NCI-H2081 (cell line): ENCODE measurements at places on chromosomes 2 and 18.
A peak's percentile ranks its signal among the peaks of the same experiment; 100 is the strongest.

GRCh38 chr2:33634261-33634910 lies 35.3 kb upstream of the FAM98A start:
- DNase-seq = no peak

- DNase-seq = no peak
Measured at GRCh38 chr18:69658103-69658502, 257.4 kb downstream of the DOK6 start.

DNA sequence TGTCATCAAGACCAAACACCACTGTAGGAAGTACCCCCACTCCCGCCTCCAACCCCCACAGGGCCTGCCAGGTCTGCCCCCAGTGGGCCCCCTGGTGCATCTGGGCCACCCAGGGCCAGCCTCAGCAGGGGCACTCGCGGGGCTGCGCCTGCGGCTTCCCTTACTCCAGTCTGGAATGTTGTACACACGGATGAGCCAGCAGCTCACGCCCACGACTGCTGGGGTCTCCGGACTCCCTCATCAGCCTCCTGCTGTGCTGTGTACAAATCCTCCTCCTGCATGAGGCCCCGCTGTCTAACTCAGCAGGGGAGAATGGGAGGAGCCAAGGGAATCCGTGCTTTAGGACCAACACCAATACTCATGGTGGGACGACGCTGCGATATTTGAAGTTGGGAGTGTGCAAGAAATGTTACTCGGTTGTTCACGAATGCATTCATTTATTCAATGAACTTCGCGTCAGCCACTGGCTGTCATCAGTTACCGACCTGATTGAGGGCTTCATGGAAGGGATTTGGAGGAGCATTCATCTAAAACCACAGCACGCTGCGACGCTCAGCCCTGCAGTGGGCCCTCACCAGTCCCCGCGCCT lies 654 bp upstream of the ASB1 start:
- peak; percentile 71 for DNase-seq

GRCh38 chr2:55363636-55364035 lies 56.0 kb downstream of the CCDC88A start:
- no peak for DNase-seq

- no peak for DNase-seq
Measured at GRCh38 chr2:111653103-111653624, 230.8 kb downstream of the ANAPC1 start.

DNA sequence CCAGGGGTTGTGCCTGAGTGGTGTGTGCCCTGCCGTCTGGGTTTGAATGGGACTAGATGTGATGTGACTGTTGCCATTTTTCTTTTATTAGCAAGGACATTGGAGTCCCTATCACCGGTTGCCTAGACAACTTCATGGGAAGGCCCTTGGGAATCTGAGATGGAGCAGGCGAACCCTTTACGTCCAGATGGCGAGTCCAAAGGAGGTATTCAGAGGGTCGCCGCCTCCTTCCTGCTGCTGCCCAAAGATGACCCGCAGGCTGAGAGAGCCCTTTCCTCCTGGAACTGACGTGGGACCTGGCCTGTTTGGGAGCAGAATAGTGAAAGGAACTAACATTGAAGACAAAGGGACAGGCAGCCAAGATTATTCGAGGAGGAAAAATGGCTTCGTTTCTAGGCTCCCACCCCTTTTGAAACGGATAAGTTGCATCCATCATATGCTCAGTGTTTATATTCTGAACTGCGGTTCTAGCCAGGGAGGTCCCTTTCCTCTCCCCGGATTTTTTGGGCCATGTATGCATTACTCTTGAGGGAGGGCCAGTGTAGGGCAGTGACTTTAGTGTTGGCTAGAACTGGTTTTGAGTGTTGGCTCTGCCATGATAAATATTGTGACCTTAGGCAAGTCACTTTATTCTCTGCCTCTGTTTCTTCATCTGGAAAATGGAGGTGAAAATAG lies 673 bp downstream of the CENPO start:
- peak; percentile 55 for DNase-seq

DNA sequence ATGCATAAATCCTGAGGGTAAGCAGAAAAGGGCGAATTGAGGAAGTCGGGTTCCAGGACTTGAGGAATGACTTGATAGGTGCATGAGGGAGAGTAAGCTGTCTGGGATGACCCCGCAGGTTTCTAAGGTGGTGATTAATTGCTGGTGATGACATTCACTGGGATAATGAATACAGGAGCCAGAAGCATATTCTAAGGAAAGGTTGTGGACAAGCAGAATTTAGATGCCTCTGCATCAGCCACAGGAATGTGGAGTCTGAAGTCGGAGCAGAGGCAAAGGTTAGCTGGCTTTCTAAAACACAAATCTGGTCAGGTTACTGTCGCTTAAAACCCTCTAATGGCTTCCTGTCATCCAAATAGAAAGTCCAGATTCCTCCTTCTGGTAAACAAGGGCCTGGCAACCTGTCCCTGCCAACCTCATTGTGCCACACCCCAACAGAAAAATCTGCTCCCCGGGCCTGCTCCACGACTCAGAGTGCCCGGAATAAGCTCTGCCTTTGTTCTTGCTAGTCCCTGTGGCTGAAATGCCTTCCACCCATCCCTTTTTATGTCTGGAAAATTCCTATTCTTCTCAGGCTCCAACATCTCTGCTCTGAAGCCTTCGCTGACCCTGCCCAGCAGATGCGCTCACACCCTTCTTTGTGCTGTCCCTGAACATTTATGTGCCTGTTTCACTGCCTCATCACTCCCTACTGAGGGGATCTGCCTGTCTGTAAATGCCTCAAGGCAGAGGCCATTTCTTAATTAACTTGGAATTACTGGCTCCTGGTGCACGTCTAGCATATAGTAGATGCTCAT lies 11.3 kb upstream of the TMEM214 start:
- no peak for DNase-seq

- DNase-seq = no peak
Measured at GRCh38 chr2:10202131-10202665, 79.7 kb downstream of the RRM2 start.

- no peak for DNase-seq
Measured at GRCh38 chr2:157476953-157477709, 33.2 kb upstream of the CYTIP start.

- DNase-seq = no peak
Measured at GRCh38 chr18:38321262-38321661, 755.7 kb upstream of the CELF4 start.

GRCh38 chr18:60775978-60776377 lies 403.4 kb upstream of the MC4R start:
- DNase-seq = no peak

DNA sequence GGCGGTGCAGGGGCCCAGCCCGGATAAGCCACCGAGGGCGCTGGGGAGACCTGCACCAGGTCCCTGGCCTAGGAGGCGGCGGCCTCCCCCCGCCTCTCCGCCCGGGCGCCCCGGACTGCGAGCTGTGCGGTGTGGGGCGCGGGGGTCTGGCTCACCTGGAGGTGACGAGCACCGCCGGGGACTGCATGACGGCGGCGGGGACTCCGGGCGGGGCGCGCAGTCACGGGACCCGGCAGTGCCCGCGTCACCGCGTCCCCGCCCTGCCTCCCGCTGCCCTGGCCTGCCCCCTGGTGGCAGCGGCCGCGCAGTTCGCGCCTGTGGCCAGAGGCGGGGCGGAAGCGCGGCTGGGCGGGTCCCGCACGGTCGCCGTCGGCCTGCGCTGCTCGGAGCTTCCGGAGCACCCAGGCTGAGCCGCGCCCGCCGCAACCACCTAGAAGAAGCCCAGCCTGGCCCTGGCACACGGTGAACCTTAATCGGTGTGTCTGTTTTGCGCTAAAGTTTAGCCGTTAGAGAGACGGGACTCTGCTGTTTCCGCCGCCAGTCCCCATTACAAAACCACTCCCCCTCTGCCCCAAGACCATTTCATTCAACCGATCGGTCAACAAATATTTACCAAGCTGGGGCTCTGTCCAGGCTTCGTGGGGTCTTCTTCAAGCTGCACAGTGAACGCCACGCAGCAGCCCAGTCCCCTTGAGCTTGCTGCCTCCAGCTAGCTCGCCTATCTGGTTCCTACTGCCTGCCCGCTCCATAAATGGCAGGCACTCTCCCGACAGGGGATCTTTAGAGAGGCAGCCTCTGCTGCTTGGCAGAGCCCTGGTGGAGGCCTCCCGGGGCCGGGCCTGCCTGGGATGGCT lies at the start of gene HS1BP3:
Gene HS1BP3, minus strand, starts transcription at position 222 of the 854 bp plus-strand sequence. Its CDS starts 35 bp downstream, at position 187.
- peak; percentile 82 for DNase-seq

- no peak for DNase-seq
Measured at GRCh38 chr2:61255580-61256437, 93.8 kb downstream of the C2orf74 start.

DNA sequence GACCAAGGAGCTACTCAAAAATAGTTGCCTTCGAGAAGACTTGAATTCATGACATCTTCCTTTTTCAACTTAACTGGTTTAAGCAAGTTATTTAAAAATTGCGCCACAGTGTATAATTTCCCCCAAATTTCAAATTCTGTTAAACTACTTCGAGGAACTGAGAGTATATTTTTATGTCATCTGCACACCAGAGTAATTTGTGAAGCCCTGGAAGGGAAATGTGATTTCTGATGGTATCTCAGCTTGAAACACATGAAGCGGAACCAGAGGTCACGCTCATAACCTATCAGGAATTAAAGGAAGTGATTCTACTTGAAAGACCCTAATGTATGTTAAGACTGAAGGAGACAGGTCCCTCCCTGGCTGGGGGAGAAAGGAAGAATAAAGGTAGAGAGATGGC lies 33.9 kb upstream of the DARS1 start:
- no peak for DNase-seq

DNA sequence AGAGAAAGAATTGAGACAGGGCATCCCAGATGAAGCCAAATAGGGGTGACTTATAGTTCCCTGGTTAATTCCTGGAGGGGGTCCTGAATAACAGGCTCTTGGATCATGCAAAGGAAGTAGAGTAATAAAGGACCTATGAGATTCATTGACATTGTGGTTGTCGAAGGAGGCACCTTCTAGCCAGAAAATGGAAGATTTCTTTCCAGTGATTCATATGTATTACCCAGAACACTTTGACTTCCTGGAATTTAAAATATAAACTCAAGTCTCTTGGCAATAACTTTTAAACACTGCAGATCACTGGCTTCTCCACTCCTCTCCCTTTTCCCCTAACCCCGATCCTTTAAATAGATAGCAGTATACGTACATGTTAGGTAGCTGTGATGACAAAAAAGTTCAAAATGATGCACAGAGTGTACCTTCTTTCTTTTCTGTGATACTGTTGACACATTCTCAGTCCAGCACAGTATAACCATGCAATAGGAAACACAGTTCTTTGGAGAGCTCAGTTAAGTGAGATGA lies 211.8 kb downstream of the LTBP1 start:
- no peak for DNase-seq

- DNase-seq = no peak
Measured at GRCh38 chr2:162635706-162636105, 202.9 kb downstream of the KCNH7 start.

DNA sequence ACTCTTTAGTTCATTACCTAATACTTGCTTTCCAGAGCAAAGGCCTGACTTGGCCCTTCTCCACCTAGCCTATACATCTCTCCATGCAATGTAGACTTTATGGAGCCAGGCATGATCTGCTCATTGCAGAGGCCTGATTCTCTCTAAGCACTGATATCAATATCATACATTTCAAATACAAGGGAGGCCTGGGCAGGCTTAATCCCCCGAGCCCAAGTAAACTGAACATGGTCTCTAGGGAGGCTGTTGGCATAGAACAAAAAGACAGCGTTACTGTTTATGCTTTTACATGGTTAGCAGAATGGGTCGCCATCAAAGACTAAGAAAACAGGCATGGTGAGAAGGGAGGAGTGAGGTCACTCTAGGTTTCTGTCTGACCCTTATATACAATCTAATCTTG lies 695.1 kb downstream of the ZEB2 start:
- no peak for DNase-seq

- no peak for DNase-seq
Measured at GRCh38 chr2:238438856-238439849, 12.4 kb downstream of the ASB1 start.

DNA sequence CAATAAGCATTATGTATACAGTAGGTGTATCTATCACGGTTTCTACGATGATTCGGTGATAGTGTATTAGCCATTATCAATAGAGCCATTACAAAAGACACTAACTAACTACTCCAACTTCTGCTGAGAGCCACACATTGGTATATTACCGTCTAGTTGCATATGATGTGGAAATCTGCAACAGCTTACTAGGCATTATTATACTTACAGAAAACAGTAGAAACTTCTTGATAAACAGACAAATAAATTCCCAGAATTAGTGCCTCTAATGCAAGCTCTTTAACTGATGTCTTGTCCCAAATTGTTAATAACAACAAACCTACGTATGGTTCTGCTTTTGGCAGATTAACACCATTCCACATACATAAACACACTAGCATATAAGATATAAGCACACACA lies 1923.0 kb upstream of the PIK3C3 start:
- no peak for DNase-seq

DNA sequence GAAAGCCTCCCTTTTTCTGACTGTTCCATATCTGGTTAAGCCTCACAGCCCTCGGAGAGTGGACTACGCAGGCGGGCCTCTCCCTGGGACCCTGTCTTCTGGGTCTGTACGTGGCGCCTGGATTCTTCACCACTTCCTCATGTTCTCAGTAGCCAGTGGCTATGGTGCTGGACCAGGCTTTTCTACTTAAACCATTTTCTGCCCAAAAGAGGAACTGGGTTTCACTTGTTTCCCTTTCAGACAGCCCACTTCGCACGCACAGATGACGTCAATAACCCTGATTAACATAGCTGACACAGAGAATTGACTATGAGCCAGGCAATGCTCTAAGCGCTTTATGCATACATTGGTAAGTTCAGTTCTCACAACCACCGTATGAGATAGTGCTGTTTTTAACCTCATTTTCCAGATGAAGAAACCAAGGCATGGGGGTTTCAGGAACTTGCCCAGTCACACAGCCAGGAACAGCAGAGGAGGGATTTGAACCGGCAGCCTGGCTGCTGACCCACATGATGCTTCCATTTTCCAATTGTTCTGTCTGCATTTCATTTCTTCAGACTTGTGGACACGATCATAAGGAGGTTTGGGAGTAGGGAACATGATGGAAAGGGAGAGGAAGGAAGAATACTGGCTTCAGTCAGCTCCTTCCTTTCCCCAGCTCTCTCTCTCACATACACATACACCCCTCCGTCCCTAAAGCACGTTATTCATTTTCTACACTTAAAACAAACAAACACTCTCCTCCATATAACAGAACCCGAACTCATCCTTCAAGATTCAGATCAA lies 41.7 kb downstream of the MYOM1 start:
- DNase-seq = no peak

GRCh38 chr2:72004201-72004915 lies 143.3 kb downstream of the CYP26B1 start:
- no peak for DNase-seq
